Fibroblast of lung (primary cell): ENCODE measurements at places on chromosomes 2 and 18. TPM values are rescaled to one million over a fixed set of nuclear protein-coding genes. Genes with fewer than 3 reads are reported as not detected.

OSR1 gene
- 13.4 and 17.7 TPM in 2 replicates for total RNA-seq

RAPGEF4 gene
- 1.3 and 3.0 TPM in 2 replicates for total RNA-seq

KIF5C gene
- total RNA-seq: 0.17 and 0.51 TPM in 2 replicates

SPP2 gene
- total RNA-seq: not detected in 2 replicates

GKN2 gene
- not detected in 2 replicates for total RNA-seq

ANTXR1 gene
- total RNA-seq: 44.6 and 45.5 TPM in 2 replicates

ITSN2 gene
- total RNA-seq: 33.9 and 43.4 TPM in 2 replicates

ZNF804A gene
- total RNA-seq: 0.77 and 3.0 TPM in 2 replicates

LAMA1 gene
- 5.8 and 24.9 TPM in 2 replicates for total RNA-seq

DSG1 gene
- total RNA-seq: not detected in 2 replicates

CFAP53 gene
- 0.99 and 1.0 TPM in 2 replicates for total RNA-seq

CXCR1 gene
- not detected in 2 replicates for total RNA-seq

FLACC1 gene
- total RNA-seq: 1.0 and 1.3 TPM in 2 replicates

STPG4 gene
- total RNA-seq: 0.26 and 0.33 TPM in 2 replicates

UBE2F gene
- total RNA-seq: 37.8 and 53.7 TPM in 2 replicates
